ENCODE measurements at places on chromosomes 2 and 18.
A peak's percentile ranks its signal among the peaks of the same experiment; 100 is the strongest.

- no peak for DNase-seq
Observed at GRCh38 chr18:23718731-23719130, 29.5 kb downstream of the LAMA3 start.

DNA sequence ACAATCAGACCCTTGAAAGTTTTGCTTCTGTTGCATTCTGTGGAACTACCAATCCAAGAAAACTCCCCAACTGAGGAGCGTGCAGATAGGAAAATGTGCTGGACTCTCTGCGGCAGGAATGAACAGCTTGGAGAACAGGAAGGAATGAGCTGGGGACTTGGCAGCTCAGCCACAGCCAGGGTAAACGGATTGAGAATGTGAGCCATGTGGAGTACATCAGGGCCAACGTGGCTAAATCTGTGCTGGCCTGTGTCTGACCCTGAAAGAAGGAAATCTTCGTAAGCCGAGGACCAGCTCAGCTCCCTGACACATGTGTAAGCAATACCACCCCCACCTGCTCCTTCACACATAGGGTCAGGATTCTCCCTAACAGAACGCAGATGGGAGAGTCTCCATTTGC, 1023.7 kb downstream of the BCL11A start:
- no peak for DNase-seq

DNA sequence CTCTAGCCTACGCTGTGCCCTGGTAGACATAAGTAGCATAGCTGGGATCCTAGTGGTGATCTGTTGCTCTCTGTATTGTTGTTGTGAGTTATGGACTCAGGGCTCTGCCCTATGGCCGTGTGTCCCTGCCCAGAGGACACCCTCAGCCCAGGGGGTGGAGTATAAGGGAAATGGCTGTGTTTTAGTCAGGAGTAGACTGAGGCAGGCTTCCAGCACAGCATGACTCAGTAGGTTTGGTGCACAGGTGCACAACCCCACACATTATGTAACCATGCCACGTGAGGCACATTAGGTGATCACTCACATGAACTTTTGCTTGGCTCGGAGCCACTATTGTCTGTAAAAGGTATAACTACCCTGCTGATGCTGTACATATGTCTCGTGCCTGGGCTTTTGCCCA, 59.9 kb upstream of the PEX13 start:
- no peak for DNase-seq

DNA sequence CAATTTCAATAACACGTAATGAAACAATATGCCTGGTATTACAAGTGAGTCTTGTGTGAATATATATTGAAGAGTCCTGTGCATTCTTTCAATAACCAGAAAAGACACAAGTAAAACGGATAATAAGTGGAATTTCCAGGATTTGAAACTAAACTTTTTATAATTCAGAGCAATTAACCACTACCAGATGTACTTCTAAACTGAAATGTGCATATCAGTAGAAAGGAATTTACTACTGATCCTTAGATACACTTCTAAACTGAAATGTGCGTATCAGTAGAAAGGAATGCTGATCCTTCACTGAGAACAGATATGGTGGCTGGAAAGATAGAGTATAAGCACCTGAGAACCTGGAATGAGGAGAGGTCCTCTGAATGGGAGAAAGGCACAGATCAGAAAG, 470.9 kb upstream of the SPHKAP start:
- DNase-seq, result no peak

- DNase-seq, result no peak
Observed at GRCh38 chr18:45787346-45787745, 38.1 kb upstream of the SIGLEC15 start.

DNA sequence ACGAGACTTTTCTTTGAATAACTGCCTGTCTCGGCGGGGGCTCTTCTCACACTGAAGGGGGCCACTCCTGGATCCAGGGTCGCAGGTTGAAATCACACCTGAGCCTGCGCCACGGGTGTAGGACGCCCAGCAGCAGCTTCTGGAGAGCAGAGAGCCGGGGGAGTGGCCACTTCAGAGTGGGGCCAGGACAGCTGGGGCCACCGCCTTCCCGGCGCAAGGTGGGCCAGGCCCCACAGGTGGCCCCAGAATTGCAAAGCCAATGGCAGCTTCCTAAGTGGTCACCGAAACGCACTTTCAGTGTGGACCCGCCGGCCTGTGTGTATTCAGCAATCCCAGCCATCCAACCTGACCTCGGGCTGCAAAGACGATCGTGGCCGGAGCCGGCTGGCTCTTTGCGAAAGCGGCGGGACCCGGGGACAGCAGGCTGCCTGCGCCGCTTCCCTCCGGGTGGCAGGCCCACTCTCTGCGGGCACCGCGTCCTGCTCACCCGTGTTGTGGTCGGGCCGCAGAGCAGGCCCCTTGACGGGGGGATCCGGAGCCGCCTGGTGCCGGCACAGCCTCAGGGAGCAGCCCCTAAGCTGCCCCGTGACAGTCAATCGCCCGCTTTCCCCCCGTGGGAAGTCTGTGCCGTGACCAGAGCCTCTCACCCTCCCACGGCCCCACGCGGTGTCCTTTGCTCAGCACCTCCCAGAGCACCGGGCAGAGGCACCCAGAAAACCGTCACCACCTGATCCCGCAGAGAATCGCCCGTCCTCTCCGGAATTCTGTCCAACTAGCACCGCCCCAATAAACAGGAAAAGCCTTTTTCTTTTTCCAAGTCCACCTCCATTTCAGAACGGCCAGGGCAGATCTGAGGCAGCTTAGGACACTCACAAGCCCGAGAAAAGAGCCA, 144.7 kb downstream of the ZNF516 start:
- DNase-seq, result no peak

DNA sequence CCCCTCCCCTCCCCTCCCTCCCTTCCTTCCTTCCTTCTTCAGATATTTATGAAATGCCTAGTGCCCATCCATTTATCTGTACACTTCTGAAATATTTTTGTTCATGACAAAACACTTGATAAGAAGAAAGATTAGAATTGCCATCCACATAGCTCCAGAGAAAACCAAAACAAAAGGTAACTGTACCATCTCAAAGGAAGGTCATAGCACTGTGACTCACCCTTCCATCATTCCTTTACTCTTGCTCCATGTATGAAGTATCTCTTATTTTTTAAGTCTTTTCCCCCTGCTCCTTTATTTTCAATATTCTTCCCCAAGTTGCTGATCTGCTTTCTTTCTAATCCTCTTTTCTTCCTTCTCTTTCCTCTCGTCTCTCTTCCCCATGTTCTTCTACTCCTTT, 9.9 kb downstream of the CNTNAP5 start:
- no peak for DNase-seq

DNA sequence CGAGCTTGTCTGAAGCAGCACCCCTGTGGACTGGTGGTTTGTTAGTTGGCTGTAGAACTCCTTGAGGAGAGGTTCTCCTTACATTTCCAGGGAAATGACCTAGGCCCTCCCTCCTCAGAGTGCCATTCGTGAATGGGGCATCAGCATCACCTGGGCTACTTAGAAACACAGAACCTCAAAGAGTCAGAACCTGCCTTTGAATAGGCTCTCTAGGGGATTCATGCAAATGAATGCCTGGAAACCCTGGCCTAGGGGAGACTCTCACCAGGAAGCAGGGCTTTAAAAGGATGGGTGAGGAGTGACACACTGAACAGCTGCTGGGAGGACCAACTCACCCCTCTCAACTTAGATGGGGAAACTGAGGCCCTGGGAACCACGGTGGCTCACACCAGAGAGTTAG, 2.1 kb upstream of the MOCOS start:
- DNase-seq, result no peak

DNA sequence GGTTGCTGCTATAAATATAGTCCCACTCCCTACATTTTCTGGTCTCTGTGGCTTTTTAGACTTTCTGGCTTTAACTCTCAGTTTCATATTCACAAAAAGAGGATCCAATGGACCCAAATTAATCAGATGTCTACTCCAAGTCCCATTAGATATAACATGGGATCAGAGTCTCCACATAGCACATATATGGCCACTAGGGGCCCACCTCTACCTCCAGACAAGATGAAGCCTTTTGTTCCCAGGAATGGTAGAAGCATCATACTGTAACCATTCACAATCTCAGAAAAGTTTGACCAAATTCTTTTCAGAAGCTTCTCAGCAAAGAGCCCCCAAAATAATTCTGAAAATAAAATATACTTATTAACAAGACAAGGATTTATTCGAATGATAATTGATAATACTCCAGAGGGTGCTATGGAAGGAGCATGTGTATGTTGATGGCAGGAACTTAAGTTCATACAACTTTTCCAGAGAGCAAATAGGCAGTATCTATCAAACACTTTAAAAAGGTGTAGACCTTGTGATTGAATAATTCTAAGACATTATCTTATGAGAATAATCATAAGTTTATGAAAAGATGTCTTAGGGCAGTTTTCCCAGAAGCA, 382.3 kb upstream of the CRIM1 start:
- DNase-seq, result peak; percentile 23

DNA sequence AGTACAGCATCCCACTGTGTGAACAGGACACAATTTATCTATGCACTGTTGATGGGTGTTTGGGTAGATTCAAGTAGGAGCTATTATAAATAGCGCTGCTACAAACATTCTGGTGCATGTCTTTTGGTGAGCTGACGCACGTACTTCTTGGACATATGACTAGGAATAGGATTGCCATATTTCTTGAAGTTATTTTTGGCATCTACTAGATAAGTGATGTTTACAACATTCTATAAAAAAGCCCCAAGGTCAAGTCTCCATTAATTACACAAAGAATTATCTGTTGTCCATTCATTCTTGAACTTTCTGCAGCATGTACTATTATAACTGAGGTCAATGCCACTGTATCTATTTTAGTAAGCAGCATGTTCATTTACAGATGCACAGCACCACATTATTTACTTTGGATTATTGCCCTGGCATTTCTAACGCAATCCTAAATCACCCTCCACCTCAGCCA, 225.5 kb upstream of the TMEM200C start:
- DNase-seq, result no peak
